Lower leg skin (tissue), 4 donors: ENCODE measurements at places on chromosomes 12 and 14. TPM values are rescaled to one million over a fixed set of nuclear protein-coding genes. Genes with fewer than 3 reads are reported as not detected.

RHOJ gene
- total RNA-seq: 0.89 TPM

MEG3 gene
- total RNA-seq: 9.5 TPM

C12orf54 gene
- not detected for total RNA-seq

PIK3C2G gene
- 17.9 TPM for total RNA-seq

MAGOHB gene
- 13.2 TPM for total RNA-seq

C14orf180 gene
- total RNA-seq: not detected

TIMELESS gene
- total RNA-seq: 6.5 TPM

FRMD6 gene
- total RNA-seq: 203 TPM

HOXC4 gene
- 2.5 TPM for total RNA-seq

PLEKHD1 gene
- total RNA-seq: 1.8 TPM

TCL1B gene
- not detected for total RNA-seq

HRK gene
- 0.38 TPM for total RNA-seq

LTB4R2 gene
- total RNA-seq: 173 TPM

GZMH gene
- total RNA-seq: not detected

TSPAN19 gene
- total RNA-seq: not detected

CEP170B gene
- 80.8 TPM for total RNA-seq

MIP gene
- total RNA-seq: not detected

CGRRF1 gene
- 14.0 TPM for total RNA-seq

RFX4 gene
- total RNA-seq: not detected

ACVR1B gene
- 87.0 TPM for total RNA-seq

KRT71 gene
- total RNA-seq: 0.32 TPM

RTN1 gene
- 8.1 TPM for total RNA-seq

PTHLH gene
- 1.4 TPM for total RNA-seq

KRT6C gene
- total RNA-seq: 0.13 TPM

EPYC gene
- total RNA-seq: not detected

FLRT2 gene
- total RNA-seq: 36.5 TPM

GCH1 gene
- total RNA-seq: 9.5 TPM

EMC9 gene
- total RNA-seq: 21.4 TPM

PRKD1 gene
- total RNA-seq: 6.7 TPM

MYBPC1 gene
- total RNA-seq: 6.6 TPM

PHETA1 gene
- 18.6 TPM for total RNA-seq

RPGRIP1 gene
- 2.6 TPM for total RNA-seq

LMO3 gene
- 1.7 TPM for total RNA-seq

DHRS2 gene
- total RNA-seq: 6.0 TPM

GLT1D1 gene
- total RNA-seq: 1.5 TPM

HHIPL1 gene
- 0.59 TPM for total RNA-seq

RASSF8 gene
- 5.4 TPM for total RNA-seq

KCNK13 gene
- total RNA-seq: not detected

KLRB1 gene
- 0.22 TPM for total RNA-seq

TRIAP1 gene
- 9.6 TPM for total RNA-seq
